ENCODE measurements at places on chromosomes 1 and 21.
A peak's percentile ranks its signal among the peaks of the same experiment; 100 is the strongest.

DNA sequence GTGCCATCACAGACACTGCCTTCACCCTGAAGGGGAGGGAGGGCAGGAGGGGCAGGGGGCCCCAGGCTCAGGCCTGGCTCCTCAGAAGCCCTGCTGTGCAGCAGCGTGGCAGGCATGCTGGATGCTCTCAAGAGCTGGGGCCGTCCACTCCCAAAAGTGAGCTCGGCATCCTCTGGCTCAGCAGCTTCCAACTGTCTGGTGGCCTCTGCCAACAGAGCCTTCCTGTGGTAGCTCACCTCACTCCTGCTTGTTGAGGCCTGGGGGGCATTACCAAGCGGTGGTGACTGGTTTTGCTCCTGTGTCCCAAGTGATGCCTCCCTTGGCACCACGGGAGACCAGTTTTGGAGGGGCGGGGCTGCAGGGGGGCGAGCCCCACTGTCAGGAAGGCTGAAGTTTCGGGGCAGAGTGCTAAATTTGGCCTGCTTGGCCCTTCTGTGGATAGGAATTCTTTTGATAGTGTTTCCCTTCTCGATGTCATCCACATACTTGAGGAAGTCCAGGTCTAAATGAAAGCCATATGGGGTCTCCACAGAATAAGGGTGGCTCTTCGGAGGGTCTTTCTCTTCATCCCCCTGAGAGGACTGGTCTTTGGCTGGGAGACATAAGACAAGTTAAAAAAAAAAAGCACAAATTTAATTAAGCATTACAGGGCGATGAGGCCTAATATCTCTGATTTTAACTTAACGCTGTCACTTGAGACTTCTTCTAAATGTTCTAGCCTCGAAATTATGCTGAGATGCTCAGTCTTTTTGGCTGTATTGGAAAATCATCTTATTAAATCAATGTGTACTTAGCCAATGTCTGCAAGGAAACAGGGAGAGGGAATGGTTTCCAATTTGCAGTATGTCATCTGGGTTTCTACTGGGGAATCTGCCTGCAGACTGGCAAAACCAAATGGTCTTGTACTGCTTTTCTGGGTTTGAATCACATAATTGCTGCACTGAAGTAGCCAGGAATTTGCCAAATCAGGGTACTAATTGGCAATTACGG lies 44.4 kb downstream of the KANK4 start:
- no peak for DNase-seq

DNA sequence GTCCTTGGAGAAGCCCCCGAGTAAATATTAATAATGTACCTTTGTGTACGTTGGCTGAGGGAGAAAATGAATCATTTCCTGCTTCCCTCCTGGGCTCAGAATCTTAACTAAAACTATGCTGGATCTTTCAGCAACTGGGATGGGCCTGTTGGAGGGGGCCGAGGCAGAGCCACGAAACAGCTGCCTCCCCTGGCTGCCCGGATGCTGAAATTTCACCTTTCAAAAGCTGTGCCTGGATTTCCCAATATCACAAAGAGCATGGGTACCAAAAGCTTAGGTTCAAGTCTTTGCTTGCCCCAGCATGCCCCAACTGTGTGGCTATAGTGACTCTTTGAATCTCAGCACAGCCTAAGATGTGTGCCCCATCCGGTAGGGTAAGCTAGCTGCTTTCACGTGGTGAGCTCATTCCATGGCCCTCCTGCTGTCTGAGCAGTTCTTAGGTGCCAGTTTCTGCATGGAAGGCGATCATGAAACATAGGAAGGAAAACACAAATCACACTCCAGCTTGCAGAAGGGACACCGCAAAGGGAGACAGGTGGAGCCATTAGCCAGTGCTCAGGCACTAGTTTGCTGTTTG lies 473.5 kb downstream of the PTPRU start:
- peak; percentile 54 for DNase-seq

- DNase-seq, result no peak
Measured at GRCh38 chr1:185158800-185159199, 1.8 kb downstream of the SWT1 start.

GRCh38 chr1:12368646-12369045 lies 138.8 kb downstream of the VPS13D start:
- DNase-seq, result no peak

GRCh38 chr21:34511787-34512455 lies at the start of gene KCNE1:
TSS of gene KCNE1 (minus strand) at chr21:34512210. CDS start at chr21:34449634, 62,576 bp downstream.
- DNase-seq, result no peak

All from fibroblast of skin of left quadriceps (primary cell).